ENCODE measurements at places on chromosomes 12 and 14.

- DNase-seq = no peak
Observed at GRCh38 chr14:64235652-64236640, 58.2 kb downstream of the ESR2 start.

- DNase-seq = no peak
Observed at GRCh38 chr12:21542403-21542802, 16.3 kb downstream of the SPX start.

- no peak for DNase-seq
Observed at GRCh38 chr14:94771906-94772490, 2.1 kb upstream of the GSC start.

GRCh38 chr14:22802860-22803686 lies 12.2 kb downstream of the SLC7A7 start:
- no peak for DNase-seq

GRCh38 chr12:22598141-22598762 lies 26.7 kb upstream of the ETNK1 start:
- DNase-seq = no peak

DNA sequence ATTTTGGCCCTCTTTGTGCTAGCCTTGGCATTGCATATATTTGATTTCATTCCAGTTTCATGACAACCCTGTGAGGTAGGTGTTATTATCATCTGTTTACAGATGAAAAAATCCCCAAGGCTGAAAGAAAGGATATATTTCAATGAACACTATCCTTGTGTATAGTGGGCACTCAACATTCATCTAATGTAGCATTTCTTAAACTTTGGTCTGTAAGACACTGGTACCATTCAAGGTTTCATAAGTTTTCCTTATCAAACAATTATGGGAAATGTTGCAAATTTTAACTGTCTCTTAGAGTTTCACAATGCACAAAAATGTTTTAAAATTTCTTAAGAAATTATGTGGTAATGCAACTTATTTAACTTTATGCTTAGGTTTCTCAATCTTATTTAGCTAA lies 44.3 kb downstream of the ATP23 start:
- DNase-seq = no peak

DNA sequence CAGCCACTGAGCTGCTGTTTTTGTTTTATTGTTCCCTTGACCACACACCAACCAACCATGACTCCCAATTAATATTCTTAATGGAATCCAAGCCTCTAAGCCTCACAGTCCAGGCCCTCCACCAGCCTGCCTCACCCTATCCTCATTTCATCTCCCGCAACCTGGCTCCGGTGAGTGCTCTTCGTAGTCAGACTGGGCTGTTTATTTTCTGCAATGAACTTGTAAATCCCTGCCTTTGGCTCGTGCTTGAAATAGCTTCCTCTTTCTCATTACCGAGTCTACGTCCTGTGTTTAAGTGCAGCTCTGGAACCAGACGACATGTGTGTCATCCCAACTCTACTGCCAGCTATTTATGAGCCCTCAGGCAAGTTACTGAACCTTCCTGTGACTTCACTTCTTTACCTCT lies 12.4 kb upstream of the ETFBKMT start:
- DNase-seq = no peak

DNA sequence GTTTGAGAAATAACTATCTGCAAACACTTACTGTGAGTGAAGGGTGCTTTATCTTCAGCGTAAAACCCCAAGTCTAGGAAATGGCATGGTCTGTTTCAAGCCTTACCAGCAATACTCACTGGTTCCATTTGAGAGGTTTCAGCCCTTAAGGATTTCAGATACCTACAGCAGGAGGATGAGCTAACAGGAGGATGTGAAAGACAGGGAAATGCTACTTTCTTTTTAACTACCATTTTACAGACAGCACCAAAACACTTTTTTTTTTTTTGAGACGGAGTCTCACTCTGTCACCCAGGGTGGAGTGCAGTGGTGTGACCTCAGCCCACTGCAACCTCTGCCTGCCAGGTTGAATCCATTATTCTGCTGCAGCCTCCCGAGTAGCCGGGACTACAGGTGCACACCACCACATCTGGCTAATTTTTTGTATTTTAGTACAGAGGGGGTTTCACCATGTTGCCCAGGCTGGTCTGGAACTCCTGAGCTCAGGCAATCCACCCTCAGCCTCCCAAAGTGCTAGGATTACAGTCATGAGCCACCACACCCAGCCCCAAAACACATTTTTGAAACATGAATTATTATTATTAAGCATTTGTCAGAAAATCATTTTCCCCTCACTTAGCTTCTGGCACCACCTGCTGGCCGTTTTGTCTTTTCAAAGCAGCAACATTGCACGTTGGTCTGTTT lies 4.6 kb downstream of the MTRFR start:
- peak; percentile 78 for DNase-seq

DNA sequence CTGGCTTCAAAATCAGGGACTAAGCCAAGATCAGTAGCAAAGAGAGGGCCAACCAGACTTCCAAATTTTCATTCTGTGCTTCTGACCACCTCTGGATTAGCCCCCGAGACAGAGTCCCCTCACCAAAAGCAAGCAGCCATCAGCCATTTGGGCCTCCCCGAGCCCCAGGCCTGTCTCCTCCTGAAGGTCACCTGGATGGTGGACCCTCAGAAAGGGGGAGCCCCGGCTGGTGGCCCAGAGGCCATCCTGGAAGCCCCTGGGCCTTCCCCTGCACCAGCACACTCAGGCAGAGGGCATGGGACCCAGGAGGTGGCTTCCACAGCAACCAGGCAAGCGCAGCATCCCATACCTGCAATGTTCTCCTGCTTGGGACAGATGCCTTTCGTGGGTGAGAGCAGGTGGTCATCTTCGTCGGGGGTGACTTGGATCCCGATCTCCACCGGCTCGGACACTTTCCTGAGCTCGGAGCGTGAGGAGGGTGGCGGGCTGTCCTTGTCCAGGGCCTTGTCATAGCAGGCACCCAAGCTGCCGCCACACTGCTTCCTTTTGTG lies 14.8 kb downstream of the BCL11B start:
- DNase-seq = no peak
